ENCODE measurements at places on chromosomes 1 and 21. TPM values are rescaled to one million over a fixed set of nuclear protein-coding genes. Genes with fewer than 3 reads are reported as not detected.
A peak's percentile ranks its signal among the peaks of the same experiment; 100 is the strongest.

- peak; percentile 76 for DNase-seq
These were observed 35.6 kb upstream of the WASF2 start for GRCh38 chr1:27525296-27526272.

The FCRL6 gene
- not detected for total RNA-seq

DNA sequence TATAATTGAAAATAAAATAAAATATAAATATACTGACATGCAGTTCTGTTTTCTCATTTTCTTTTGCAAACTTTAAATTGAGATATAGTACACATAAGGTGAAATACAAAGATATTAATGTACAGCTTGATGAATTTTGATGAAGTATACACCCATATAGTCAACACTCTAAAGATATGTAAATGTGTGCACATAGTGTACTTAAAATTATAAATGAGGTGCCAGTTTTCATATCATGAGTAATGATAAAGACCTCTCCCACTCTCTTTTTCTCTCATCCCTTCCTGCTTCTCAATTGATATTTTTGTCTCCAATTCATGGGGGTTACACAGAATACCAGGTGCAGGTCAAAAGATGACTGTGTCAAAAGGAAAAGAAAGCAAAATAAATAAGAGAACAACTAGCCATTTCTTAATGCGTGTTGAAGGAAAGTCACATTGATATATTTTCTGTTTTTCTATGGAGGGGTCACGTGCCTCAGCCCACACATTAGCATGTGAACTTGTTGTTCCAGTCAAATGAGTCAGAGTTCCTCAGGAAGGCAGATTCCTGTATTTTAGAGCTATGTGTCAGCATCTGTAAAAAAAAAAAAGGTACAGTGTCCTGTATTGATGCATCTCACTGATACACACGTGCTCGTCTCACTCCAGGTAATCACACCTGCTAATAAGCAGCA, 64.3 kb upstream of the HOOK1 start:
- no peak for DNase-seq

DNA sequence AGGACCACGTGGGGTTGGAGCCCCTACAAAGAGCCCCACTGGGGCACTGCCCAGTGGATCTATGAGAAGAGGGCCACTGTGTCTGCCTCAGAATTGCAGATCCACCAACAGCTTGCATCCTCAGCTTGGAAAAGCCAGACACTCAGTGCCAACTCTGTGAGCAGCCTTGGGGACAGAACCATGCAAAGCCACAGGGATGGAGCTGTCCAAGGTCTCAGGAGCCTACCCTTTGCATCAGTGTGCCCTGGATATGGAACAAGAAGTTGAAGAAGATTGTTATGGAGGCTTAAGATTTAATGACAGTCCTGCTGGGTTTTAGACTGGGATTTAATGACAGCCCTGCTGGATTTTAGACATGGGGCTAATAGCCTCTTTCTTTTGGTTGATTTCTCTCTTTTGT, 1670.9 kb downstream of the PLA2G4A start:
- no peak for DNase-seq

GRCh38 chr1:159892944-159893343, 7.0 kb downstream of the CFAP45 start:
- no peak for DNase-seq

DNA sequence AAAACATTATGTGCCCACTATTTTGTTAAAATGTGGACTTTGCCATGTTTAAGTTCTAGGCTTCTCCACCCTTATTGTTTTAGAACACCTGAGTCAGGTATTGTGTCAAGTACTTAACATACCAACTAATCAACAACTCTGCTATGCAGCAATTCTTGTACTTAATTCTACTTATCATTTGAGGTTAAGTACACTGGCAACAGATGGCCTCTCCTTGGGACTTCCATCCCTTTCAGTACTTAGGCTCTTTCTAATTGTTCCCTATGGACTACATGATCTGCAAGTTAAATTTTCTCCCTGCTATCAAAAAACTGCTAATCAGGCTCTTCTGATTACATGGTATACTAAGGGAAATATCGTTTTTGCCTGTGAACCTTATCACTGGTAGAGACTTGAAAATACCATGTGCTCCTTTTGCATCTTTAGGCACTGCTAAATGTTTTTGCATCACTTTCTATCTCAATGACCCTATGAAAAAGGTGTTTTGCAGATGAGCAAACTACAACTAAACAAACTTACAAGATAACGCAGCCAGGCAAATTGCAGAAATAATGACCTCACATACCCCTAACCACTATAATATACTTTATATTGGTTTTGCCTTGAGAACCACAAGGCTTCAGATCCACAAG, 18.9 kb downstream of the SFPQ start:
- DNase-seq = peak; percentile 37

GRCh38 chr1:9100471-9101043, 28.3 kb downstream of the GPR157 start:
- DNase-seq = no peak

- no peak for DNase-seq
These were observed 15.2 kb downstream of the CAPN2 start for GRCh38 chr1:223727541-223727940.

DNA sequence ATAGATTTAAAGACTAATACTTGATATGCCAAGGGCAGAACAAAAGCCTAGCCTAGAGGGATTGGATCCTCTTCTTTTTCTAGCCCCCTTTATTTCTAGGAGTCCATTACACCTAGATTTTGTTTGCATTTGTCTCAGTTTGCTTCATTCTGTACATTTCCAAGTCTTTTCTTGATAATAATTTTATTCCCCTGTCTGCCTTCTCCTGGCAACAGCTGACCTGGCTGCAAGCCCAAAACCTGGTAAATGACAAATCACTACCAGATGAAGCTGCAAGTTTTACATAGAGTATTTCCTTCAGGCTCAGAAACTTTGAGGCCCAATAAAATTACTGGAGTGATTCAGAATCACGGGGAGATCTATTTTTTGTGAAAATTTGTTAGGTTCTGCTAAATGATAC, 36.5 kb upstream of the LHX8 start:
- no peak for DNase-seq

GRCh38 chr1:205972491-205973168, 29.4 kb upstream of the SLC26A9 start:
- no peak for DNase-seq
